ENCODE measurements at places on chromosomes 3 and 15. TPM values are rescaled to one million over a fixed set of nuclear protein-coding genes. Genes with fewer than 3 reads are reported as not detected.

BUB1B gene
- 21.2 TPM for total RNA-seq

ZNF860 gene
- 1.5 TPM for total RNA-seq

SOX14 gene
- total RNA-seq: not detected

MST1 gene
- 4.0 TPM for total RNA-seq

FEM1B gene
- total RNA-seq: 27.7 TPM

Measured in bladder microvascular endothelial cell (primary cell).